Activated CD4-positive, alpha-beta T cell treated with anti-CD3 and anti-CD28 coated beads, Interleukin-2, amount 50 U/mL, for 1 hour (primary cell): ENCODE measurements at places on chromosomes 5 and 9.
A peak's percentile ranks its signal among the peaks of the same experiment; 100 is the strongest.

- no peak for DNase-seq
These were observed 100.4 kb upstream of the PAM start for GRCh38 chr5:102654559-102655349.

- no peak for DNase-seq
These were observed 94.2 kb upstream of the MVB12B start for GRCh38 chr9:126232461-126232860.

- no peak for DNase-seq
These were observed 1.7 kb downstream of the IFNA10 start for GRCh38 chr9:21205204-21205603.

- no peak for DNase-seq
These were observed 61.6 kb downstream of the WNK2 start for GRCh38 chr9:93245437-93245970.

DNA sequence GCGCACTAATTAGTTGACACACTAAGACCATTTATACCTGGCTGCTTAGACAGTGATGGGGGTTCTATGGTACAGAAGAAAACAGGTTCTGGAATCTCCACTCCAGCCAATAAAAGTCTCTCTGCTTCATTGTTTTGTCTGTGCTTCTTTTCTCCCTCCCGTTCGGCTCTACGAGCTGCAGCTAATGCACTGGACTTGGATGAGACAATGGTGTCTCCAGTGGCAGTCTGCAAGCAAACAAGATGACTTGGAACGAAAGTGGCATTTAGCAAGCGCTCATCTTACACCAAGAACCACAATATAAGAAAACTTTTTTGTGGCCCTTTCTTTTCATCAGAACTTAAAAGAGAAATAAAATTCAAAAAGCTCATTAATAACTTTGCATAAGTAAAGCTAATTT lies 30.2 kb downstream of the GFM2 start:
- DNase-seq = no peak

DNA sequence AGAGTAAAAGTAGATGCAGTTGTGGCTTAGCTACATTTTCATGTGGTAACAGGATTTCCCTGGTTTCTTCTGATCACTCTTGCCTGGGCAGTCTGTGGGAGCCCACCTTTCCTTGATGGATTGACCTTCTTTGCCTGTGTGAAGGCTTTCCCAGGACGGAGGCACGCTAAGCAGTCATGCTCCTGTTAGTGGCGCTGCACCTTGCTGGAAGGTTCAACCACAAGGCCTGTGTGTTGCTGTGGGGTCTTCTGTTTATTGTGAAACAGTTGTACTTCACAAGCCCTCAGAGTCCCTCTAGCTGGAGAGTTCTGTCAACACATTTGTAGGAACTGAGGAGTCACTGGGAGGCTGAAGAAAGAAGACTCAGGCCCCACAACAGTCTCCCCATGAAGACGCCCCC lies 402.0 kb downstream of the IRX1 start:
- DNase-seq = no peak

DNA sequence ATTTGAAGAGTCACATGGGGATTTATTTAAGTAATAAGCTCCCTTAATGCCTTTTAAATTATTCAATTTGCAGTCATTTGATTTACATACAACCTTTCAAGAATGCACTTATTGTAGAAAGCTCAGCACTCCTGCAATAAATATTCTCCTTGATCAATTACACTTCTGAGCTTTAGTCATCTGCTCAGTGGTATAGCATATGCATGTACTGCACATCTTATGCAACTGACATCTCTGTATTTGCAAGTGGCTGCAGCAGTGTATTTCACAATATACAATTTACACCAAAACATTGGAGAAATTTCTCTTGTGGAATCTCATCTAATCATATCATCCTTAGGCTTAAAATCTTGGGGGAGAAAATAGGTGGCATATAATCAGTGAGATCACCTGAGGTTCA lies 325.7 kb downstream of the SLF1 start:
- DNase-seq = no peak

DNA sequence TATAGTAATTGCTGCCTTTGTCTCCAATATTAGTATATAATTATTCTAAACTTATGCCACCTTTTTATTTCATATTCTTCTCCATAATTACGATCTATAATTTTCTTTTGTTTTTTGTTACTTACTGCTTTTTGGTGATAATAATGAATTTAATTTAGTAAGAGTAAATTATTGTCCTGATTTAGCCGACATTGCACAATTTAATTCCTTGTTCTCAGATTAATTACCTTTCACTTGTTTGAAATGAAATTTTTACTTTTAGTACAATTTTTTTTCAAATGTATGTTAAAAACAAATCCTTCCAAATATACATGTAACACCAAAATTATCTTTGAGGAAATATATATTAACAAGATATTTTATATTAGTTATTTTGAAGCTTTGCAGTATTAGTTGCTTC lies 163.3 kb downstream of the GIN1 start:
- DNase-seq = no peak

- no peak for DNase-seq
These were observed 105.0 kb downstream of the MAPKAP1 start for GRCh38 chr9:125601961-125602360.

DNA sequence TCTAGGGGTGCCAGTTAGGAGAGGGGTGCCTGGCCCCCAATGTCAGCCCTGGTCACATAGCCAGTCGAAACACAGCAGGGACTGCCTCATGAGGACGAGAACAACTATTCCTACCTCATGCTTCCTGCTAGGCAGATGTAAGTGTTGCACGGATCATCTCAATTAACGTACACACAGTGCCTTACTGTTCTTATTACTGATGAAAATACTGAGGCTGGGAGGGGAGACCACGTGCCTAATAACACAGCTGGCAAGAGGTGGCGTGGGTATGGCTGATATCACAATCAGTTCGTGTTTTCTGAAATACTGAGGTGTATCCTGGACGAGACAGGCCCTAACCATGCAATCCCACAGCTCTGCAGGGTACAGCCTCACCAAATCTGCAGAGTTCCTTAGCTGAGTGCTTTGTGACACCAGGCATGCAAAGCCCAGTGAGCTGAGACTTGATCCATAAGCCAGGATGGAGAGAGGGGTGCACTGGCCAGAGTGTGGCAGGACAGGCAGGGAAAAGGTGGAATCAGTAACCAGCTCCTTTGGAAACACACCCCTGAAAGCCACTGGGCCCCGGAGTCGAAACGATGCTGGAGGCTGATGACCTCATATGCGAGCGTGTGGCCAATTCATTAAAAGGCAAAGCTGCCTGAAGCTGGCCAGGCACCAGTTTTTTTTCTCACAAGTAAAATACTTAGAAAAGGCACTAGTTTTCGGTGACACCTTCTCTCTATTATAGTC lies 63.9 kb downstream of the PRRT1B start:
- no peak for DNase-seq

DNA sequence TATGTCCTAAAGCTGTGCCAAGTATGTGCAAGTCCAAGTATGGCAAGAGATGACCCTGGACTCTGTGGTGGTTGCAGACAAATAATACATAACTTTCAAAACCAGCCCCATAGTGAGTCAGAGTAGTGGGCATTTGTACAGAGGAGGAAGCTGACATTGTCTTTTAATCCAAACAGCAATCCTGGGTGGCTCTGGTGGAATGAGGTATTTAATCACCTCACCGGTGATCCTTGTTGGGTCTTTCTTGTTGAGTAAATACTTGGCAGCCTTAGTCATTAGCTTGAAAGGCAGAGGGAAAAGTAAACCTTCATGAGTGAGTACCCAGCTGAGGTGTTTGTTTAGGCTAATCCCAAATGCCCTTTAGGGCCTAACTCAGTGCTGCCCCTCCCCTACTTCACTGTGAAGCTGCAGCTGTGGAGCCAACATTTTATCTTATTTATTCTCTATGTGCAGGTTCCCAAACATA lies 148.7 kb upstream of the SLC12A2 start:
- no peak for DNase-seq

DNA sequence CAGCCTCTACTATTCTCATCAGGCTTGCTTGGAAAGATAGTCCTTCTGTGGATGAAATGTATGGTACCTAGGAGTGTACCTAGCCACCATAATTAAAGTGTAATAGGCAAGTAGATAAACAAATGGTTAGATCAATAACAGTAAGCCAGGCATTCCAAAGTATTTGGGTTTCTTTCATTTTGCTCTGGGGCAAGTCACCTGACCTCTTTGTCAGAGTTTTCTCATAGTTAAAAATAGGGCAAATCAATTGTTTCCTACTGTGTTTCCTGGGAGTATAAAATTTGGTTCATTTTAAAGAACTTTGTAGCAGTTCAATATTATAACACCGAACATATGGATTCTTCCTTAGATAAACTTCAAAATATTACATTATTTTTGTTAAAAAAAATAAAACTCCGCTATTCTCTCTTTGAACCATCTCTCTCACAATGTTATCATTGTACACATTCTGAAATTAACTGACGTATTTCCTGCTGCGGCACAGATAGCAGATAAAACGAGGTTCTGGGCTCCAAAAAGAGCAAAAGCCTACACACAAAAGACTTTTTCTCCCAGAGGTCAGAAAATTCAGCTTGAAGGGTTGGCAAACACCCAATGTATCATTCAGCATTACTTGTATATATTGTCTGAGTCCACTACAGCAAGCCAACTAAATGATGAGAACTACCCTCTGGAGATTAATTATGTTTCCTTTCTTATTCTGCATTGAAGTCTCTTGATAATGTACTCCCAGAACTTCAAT lies 267.9 kb downstream of the COX7C start:
- DNase-seq = no peak

DNA sequence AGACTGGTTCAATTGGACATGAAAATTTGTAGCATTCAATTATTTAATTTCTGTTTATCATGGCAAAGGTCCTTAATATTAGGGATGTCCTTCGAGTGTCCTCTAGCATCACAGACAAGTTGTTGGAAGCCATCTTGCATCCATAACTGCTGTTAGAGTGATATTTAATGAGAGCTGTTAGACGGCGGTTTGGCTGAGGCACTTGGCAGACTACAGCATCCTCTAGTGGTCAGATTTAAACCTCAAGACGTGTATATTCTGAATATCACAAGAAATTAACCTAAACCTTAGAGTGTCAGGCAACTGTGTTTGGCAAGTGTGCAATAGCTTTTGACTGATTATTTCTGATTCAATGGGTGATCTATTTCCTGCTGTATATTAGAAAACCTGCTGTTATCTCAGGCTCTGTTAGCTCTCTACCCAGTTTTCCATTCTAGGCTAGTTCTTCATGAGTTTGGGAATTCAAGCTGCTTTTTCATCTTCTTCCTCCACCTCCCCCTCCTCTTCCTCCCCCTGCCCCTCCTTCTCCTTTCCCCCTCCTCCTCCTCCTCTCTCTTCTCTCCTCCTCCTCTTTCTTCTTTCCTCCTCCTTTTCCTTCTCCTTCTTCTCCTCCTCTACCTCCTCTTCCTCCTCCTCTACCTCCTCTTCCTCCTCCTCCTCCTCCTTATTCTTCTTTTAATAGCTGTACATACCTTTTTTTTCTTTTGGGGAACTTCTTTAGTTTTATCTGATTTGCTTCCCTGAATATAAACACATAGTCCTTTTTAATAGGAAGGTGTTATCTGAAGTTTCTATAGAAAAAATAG lies 8.6 kb downstream of the SPINK1 start:
- DNase-seq = peak; percentile 28

GRCh38 chr5:28708472-28708871 lies 1670.1 kb upstream of the CDH9 start:
- no peak for DNase-seq

- peak; percentile 70 for DNase-seq
These were observed 81.2 kb downstream of the ARL15 start for GRCh38 chr5:54229041-54229780.

GRCh38 chr5:161256957-161257356 lies 289.6 kb downstream of the GABRB2 start:
- no peak for DNase-seq

DNA sequence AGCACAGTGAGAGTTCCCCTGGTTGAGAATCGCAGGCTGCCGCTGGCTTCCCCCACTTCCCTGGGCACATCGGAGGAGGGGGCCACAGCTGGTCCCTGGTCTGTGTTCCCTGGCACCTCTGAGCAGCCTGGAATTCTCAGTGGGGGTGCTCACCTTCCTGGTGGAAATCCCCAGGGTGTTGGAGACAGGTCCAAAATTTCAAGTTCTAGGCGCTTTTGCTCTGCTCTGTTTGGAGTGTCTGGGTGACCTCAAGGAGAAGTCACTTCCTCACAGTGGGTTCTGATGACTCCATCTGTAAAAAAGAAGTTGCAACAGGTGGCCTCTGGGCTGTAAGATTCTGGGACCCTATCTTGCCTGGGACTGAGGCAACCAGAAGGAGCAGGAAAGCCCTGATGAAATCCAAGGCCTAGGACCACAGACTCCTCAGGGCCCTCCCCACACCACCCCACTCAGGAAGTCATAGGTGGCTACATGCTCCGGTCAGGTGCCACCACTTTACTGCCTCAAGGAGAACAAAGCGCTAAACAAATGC lies at the start of gene TRAF1:
TRAF1 (minus strand) TSS at position 400 of the 532 bp plus-strand sequence. CDS start 721 bp downstream, outside the sequence.
- no peak for DNase-seq

DNA sequence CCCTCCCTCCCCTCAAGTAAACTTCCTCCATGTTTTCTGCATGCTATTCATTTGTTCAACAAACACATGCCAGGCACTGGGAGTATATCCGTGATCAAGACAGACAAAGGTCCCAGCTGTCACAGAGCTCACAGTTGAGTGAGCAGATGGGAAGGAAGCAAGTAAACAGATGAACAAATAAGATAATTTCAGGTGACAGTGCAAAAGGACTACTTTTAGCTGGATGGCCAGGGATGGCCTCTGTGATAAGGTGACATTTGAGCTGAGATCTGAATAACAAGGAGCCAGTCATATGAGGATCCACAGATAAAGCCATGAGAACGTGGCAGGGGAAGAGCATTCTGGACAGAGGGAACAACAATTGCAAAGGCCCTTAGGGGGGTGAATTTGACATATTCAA lies 121.7 kb upstream of the RAD23B start:
- DNase-seq = no peak

- no peak for DNase-seq
These were observed 33.4 kb upstream of the TTC1 start for GRCh38 chr5:159975462-159976019.

GRCh38 chr5:157651623-157652376 lies 438 bp downstream of the SOX30 start:
- DNase-seq = peak; percentile 81

- DNase-seq = no peak
These were observed 37.6 kb downstream of the ANKRD33B start for GRCh38 chr5:10601246-10602030.

DNA sequence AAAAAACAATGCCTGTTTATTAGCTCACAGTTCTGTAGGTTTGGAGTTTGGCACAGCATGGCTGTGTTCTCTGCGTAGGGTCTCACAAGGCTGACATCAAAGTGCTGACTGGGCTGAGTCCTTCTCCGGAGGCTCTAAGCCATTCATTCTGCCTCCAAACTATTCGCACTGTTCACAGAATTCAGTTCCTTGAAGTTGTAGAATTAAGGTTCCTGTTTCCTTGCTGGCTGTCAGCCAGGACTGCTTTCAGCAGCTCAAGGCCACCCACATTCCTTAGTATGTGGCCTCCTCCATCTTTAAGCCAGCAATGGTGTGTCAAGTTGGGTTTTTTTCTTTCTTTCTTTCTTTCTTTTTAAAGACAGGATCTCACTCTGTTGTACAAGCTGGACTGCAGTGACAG lies 161.9 kb downstream of the CDH6 start:
- no peak for DNase-seq
